Right ventricle myocardium inferior (tissue), 1 donor: ENCODE measurements at places on chromosomes 7 and 10. TPM values are rescaled to one million over a fixed set of nuclear protein-coding genes. Genes with fewer than 3 reads are reported as not detected.

Gene MRLN
- not detected for total RNA-seq

Gene STK17A
- total RNA-seq = 28.1 TPM

Gene IGF2BP3
- total RNA-seq = not detected

Gene LEP
- 2.7 TPM for total RNA-seq

Gene H2BK1
- total RNA-seq = not detected

Gene CNPY1
- total RNA-seq = not detected

Gene WNT8B
- not detected for total RNA-seq

Gene MYL10
- not detected for total RNA-seq

Gene EXOC6
- total RNA-seq = 10.1 TPM

Gene DYNC1I1
- 30.7 TPM for total RNA-seq

DNA sequence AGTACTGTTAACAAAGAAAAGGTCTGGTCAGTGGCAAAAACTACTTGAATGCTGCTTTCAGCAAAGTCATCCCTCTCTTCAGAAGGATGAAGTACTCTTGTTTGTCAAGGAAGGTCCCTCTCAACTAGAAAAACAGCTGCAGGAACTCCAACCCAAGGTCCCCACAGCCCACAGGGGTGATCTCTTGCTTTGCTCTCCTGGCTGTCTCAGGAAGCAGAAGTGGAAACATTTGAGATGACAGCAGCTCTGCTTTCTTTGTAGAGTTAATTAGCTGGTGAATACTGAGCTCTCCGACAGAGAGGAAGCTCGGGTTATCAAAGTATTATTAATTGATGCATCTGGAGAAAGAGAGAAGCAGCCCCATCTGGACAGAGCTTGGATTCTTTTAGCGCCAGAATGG lies 25.4 kb upstream of the LRGUK start:
- no peak for DNase-seq

- no peak for DNase-seq
Observed at GRCh38 chr10:122640921-122641320, 58.7 kb downstream of the C10orf120 start.

GRCh38 chr10:103542764-103543616 lies 49.5 kb downstream of the NEURL1 start:
- no peak for DNase-seq

GRCh38 chr10:11331726-11332125 lies 279.7 kb downstream of the USP6NL start:
- no peak for DNase-seq

GRCh38 chr10:28768227-28768626 lies 90.9 kb downstream of the BAMBI start:
- DNase-seq = no peak

- DNase-seq = no peak
Observed at GRCh38 chr10:123229927-123230630, 75.9 kb downstream of the BUB3 start.

DNA sequence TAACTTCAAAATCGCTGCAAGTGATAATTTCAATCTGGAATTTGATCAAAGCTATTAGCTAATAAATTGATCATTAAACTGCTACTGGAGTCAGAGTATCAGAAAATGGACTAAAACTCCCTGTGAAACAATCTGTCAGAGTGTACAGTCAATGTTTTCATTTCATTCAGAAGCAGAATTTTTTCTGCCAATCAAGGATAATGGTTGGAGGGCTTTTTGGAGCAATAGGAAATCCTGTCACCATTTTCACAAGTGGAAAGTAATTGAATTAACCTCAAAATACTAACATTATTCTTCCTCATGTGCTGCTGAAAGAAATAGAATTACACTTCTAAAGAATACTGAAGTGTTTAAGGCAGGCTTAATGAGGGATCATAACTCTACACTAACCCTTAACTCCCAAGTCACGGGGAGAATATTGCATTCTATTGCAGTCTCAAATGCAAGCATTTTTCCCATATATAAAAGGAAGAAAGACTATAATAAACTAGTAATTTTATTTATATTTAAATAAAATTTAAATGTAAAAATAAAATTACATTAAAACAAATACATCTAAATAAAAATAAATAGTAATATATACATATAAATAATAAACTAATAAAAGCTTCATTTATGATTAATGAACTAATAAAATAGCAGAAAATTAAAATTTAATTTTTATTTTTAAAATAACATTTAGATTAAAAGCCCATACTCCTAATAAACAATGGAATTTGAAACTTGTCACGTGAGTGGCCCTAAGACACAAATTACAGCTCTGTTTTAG lies 67.1 kb downstream of the SEMA3E start:
- DNase-seq = no peak

DNA sequence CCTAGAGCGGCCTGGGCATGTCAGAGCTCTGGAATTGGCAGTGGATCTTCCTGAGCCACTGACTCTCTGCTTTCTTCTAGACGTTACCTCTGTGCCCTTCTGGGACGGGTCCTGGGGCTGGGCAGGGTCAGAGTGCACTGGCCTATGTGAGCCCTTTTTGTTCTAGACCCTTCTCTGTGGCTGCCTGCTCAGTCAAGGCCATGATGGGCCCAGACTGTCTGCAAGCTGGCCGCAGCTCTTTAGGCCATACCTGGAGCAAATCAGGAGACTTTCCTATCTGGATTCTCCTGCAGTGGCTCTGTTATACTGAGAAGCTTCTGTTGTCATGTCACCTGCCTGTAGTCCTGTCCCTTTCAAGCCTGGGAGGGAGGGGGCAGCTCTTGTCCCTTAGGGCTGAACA lies 70.1 kb downstream of the ADCY1 start:
- DNase-seq = no peak

DNA sequence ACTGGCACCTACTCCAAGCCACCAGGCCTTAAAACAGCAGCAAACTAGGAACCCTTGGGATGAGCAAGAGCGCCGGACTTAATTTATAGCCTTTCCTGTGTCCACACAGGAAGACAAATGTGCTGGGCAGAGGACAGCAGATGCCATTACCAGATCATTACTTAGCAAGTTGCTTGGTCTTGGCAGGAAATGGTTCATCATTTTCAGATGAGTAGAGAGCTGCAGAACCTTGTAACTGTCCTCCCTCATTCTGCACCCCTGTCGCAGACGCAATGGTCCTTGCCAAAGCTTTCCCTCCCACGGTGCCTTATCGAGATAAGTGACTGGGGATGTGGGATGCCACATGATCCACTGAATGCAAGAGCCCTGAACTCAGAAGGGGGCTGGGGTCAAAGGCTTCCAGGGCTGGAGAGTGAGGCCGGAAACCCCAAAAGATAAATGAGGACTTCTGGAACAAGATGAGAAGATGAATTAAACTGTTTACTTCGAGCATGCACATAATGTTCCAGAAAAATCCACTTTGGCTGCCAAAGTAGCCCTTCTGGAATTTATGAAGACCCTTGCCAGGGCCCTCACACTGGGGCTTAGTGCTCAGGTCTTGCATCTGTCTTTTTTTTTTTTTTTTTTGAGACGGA lies 145.6 kb upstream of the ZNF32 start:
- DNase-seq = no peak

DNA sequence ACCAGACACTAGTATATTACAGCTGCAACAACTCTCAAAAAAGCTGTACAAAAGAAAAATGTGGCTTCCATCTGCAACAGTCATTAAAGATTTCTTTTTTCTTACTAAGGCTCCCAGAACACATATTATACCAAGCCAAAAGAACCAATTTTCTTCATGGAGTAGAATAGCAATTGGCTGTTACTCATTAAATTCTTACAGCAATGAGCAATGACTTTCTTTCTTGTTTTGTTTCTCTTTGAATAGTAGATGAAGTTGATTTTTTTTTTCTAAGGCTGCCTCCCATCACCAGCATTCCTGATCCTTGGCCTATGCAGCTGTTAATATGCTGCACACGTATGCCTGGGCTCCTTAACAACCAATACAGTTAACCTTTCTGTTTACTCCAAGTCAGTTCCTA lies 36.6 kb upstream of the SPOCK2 start:
- DNase-seq = no peak

GRCh38 chr10:97129666-97130065 lies 56.1 kb downstream of the SLIT1 start:
- no peak for DNase-seq

DNA sequence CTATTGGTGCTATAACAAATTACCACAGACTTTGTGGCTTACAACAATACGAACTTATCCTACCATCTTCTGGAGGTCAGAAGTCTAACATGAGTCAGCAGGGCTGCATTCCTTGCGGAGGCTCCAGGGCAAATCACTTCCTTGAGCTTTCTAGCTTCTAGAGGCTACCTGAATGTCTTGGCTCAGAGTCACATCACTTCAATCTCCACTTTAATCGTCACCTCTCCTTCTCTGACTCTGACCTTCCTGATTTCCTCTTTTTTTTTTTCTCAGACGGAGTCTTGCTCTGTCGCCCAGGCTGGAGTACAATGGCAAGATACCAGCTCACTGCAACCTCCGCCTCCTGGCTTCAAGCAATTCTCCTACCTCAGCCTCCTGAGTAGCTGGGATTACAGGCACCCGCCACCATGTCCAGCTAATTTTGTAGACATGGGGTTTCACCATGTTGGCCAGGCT lies 44.6 kb upstream of the ANAPC16 start:
- no peak for DNase-seq

- DNase-seq = no peak
Observed at GRCh38 chr7:32072397-32072796, 2.2 kb upstream of the PDE1C start.

DNA sequence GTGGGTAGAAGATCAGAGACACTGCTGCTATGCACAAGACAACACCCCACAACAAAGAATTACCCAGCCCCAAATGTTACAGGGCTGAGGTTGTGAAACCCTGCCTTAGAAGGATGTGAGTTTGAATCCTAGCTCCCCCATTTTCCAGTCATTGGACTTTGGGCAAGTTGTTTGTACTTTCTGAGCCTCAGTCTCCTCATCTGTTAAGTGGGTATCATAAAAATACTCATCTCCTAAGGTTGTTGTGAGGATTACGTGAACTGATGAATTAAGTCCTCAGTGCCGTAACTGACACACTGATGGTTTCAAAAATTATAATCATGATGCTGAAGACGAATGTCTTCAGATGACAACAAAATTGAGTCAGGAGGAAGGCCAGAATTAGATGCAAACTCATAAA lies 30.3 kb downstream of the RHOBTB1 start:
- no peak for DNase-seq

DNA sequence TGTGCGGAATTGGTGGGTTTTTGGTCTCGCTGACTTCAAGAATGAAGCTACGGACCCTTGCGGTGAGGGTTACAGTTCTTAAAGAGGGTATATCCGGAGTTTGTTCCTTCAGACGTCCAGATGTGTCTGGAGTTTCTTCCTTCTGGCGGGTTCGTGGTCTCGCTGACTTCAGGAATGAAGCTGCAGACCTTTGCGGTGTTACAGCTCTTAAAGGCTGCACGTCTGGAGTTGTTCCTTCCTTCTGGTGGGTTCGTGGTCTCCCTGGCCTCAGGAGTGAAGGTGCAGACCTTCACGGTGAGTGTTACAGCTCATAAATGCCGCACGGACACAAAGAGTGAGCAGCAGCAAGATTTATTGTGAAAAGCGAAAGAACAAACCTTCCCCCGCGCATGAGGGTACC lies 670.7 kb downstream of the CNTNAP2 start:
- no peak for DNase-seq
